ENCODE measurements at places on chromosomes 13 and 19. TPM values are rescaled to one million over a fixed set of nuclear protein-coding genes. Genes with fewer than 3 reads are reported as not detected.

- no peak for DNase-seq
- H3K36me3 ChIP-seq = peaks cover 8% of the 10 kb centered on the region
- no peak overlapping the region for H3K4me3 ChIP-seq
- H3K27ac ChIP-seq = no peak overlapping the region
Measured at GRCh38 chr19:35279985-35280821, 2.1 kb upstream of the HAMP start.

DNA sequence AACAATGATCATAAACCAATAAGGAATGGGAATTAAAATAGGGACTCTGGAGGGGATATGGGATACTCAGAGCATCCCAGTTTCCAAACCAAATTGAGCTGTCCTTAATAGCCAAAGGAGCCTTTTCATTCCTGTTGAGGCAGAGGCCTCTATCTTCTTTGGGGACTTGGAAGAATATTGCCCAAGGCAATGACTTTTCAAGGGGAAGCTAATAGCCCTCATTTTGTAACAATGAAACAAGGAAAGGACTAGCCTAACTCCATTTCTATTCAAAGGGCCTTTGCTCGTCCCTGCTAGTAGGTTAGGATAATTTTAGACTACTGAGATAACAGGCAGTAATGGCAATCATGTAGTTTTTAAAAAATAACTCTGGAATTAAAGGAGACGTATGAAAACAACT lies 789.8 kb upstream of the SLITRK5 start:
- no peak overlapping the region for H3K4me3 ChIP-seq
- H3K27ac ChIP-seq = no peak overlapping the region
- no peaks in the 10 kb centered on the region for H3K36me3 ChIP-seq
- no peaks in the 10 kb centered on the region for H3K27me3 ChIP-seq

DNA sequence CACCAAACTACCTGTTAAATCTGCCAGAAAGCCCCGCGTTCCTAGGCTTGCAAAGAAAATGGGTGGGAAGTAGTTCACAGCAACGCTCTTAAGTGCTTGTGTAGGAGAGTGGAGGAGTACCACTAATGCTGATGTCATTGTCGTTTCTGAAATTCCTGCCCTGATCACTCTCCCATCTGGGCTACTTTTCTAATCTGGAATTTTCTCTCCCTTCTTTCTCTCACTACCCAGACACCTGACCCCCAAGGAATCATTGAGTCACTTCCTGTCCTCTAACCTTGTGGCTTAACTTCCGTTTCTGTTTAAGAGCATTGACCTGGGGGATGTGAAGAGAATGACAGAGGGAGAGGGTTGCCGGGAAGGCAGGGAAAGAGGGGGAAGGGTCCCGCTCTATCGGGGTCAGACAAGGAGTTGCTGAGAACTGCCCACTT lies 98.7 kb downstream of the STARD13 start:
- H3K4me3 ChIP-seq = no peak overlapping the region
- peaks cover 4% of the 10 kb centered on the region for H3K27me3 ChIP-seq
- H3K36me3 ChIP-seq = no peaks in the 10 kb centered on the region
- DNase-seq = no peak

MAP2K2 gene
- total RNA-seq = 119 TPM

DNA sequence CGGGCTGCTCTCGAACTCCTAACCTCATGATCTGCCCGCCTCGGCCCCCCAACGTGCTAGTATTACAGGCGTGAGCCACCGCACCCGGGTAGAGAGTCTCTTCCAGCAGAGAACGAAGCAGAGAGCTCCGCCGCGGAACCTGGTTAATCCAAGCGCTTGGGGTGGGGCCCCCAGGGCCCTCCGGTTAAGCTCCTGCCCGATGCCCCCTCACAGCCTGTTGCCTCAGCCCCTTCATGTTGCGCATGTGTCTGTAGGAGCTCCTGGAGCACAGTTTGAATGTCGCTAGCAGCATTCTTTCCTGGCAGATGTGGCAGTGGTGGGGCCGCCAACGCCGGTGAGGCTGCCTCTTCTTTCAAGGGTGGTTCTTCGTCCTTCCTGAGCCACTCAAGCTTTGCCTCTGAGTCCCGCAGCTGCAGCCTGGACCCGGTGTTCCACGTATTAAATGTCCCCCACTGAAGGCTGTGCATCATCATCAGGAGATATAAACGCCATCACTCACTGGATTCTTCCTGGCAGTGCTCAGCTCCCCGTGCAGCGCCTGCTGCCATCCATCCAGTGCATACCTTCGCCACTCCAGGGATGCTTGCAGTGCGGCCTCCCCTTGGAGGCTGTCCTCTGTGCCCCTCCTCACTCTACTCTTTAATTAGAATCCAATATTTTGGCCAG lies 1919.3 kb downstream of the PCDH9 start:
- peak; percentile 56 for DNase-seq
- H3K4me1 ChIP-seq = no peaks in the 10 kb centered on the region
- H3K4me3 ChIP-seq = no peak overlapping the region
- H3K36me3 ChIP-seq = no peaks in the 10 kb centered on the region

GRCh38 chr13:110450016-110450900 lies 111.3 kb downstream of the RAB20 start:
- no peak overlapping the region for H3K4me3 ChIP-seq

LEUTX gene
- not detected for total RNA-seq

DNA sequence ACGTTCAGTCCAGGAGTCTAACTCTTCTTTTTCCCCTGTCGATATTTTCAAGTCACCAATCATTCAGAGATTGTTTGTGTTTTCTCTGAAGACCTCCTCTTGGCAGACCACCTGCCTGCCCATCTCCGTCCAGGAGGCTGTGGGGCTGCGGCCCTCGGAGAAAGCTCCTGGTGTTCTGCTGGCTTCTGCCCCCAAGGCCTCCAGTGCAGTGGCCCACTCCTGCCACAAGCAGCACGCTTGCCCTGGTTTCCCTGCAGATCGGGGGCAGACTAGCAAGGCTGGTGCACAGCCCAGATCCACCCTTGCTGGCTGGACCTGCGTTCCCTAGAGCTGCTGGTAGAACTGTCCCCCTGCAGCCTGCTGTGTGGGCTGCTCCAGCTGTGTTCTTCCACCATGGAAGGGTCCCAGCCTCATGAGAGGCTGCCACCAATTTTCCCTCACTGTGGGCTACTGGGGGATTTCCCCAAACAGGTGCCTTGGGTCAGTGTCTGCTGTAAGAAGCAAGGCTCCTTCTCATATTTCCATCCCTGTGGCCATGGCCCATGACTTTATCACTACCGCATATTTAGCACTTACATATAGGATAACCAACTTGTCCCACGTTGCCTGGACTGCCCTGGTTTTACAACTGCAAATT lies 43.6 kb upstream of the SERP2 start:
- peaks cover 5% of the 10 kb centered on the region for H3K27me3 ChIP-seq
- DNase-seq = no peak

ANGPTL8 gene
- not detected for total RNA-seq

GRCh38 chr19:44653977-44654774 lies 10.5 kb downstream of the PVR start:
- H3K4me1 ChIP-seq = peaks cover 7% of the 10 kb centered on the region
- H3K27me3 ChIP-seq = no peaks in the 10 kb centered on the region
- no peaks in the 10 kb centered on the region for H3K36me3 ChIP-seq
- DNase-seq = peak; percentile 63
- no peak overlapping the region for H3K4me3 ChIP-seq
